Bronchial epithelial cell (primary cell): ENCODE measurements at places on chromosomes 2 and 18.

- DNase-seq: peak; percentile 13
Observed at GRCh38 chr2:165064743-165065142, 109.4 kb upstream of the SLC38A11 start.

- no peak for DNase-seq
Observed at GRCh38 chr2:182444806-182445205, 18.0 kb upstream of the PDE1A start.

DNA sequence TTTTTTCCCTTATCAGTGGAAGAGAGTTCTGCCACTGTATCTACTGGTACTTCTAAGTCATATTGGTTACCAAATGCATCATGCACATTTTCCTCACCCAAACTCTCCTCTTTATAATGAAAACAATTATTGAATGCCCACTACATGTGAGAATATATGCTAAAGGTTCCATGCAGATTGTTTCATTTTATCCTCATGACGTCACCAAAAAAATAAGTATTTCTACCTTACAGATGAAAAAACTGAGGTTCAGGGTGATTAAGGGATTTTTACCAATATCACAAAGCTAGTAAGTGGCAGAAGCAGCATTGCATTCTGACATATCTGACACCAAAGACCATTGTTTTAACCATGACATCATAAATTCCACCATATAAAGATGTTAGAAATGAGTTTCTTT is 51.9 kb upstream of the ZEB2 start:
- DNase-seq: no peak

GRCh38 chr18:48533340-48534070 is 5.3 kb upstream of the CTIF start:
- DNase-seq: no peak

DNA sequence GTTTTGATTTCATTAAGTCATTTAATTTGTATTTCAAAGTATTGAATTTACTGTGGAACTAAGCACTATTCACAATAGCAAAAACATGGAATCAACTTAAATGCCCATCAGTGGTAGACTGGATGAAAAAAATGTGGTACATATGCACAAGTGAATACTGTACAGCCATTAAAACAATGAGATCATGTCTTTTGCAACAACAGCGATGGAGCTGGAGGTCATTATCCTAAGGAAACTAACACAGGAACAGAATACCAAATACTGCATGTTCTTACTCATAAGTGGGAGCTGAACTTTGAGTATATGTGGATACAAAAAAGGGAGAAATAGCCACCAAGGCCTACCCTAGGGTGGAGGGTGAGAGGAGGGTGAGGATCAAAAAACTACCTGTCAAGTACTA is 164.4 kb downstream of the BABAM2 start:
- DNase-seq: no peak

GRCh38 chr2:210544831-210545230 is 11.6 kb upstream of the CPS1 start:
- DNase-seq: no peak

DNA sequence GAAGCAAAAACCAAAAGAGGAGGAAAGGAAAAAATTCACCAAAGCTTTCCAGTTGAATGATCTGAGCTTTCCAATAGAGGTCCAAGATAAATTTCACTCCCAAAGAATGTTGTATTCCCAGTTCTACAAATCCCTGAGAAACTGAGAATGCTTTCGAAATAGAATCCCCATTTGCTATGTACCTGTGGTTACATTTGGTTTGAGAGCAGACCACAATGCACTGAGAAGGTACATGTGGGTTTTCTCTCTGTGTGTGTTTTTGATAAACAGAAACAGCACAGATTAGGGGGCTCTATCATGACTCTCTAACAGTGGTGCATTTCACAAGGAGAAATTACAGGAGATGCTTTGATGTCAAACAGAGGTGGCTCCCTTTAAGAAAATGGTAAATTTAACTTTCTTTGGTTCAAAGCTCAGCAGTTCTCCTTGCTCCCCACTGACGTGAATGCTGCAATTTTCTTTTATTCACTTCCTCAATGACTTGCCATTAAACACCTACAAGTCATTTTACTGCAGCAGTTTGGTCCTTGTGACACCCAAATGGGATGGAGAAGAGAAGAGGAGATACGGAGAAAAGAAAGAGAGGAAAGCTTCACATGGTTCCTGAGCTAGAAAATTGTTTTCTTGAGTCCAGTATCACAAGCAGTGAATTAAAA is 108.7 kb downstream of the EPHA4 start:
- DNase-seq: no peak

DNA sequence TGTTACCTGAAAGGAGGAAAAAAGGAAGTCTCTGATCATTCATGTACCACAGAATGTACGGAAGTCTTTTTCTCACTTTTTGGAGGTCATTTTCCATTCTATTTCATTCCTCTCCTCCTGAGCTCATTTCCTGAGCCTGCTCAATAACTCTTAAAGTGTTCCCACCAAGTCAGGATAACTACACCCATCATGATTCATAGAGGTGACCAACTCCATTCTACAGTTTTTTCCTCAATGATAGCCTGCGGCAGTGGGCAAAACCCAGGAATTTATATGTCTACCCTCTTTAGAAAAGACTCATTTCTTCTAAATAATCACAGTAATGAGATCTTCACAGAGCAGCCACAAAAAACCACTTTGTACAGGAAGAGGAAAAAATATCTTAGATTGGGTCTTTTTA is 372.5 kb downstream of the RBM43 start:
- peak; percentile 36 for DNase-seq

DNA sequence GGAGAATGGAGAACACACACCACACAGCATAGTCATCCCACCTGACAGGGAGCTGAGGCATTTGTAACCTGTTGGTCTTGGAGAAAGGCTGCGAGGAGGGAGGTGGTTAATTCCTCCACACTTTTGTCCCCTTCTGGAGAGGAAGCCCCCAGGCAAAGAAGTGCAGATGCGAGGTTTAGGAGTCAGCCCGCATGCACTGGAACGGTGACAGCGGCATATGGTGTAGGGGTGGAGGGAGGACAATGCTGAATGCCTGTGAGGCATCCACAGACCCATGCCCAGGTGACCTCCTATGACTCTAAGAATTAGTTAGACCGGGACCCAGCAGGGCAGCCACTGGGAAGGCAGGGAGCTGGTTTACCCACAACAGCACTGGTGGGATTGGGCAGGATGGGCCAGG is 12.2 kb downstream of the SPATA3 start:
- no peak for DNase-seq

- no peak for DNase-seq
Observed at GRCh38 chr2:30545875-30546274, 98.8 kb downstream of the LCLAT1 start.

- DNase-seq: peak; percentile 47
Observed at GRCh38 chr2:133710613-133711012, 142.3 kb upstream of the NCKAP5 start.

DNA sequence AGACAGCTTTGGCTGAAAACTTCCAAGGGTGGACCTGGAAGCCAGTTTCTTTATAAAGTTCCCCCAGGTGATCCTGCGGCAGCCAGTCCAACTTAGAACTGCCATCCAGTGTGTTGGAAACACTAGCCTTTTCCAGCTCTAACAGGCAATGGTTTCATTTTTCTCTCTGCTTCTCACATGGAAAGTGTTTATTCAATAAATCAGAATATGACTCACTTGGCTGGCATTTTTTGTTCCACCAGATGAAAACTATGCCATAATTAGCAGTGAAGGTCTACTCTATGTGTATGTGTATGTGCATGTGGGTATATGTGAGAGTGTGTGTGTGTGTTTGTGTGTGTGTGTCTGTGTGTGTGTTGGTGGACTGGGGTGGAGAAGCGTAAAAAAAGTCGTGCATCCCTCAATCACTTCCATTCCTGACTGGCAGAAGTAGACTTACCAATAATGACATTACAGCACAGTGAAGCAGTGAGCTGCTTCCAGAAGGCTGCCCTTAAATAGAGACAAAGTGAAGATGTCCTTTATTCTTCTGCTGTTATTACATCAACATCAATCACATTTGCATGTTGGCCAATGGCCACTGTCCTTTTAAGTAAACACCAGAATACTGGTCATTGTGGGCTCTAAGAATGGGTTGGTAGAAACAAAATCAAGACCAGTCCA is 90.9 kb upstream of the SETBP1 start:
- peak; percentile 88 for DNase-seq

DNA sequence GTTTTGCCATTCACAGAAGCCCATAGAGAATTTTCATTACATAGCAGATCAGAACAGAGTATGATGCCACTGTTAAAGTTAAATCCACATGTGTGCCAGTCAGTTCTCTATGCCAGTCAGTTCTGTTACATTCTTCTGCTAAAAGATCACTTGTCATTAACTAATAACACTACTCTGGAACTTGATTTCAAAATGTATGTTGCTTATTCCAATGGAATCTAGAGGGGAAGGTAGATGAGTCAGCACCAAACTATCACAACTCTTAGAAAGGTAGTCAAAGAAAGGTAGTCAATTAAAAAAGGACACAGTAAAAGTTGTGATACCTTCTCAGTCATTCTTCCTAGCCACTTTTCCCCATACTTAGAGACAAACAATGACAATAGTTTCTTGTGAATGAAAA is 1214.4 kb downstream of the LRP1B start:
- peak; percentile 65 for DNase-seq

DNA sequence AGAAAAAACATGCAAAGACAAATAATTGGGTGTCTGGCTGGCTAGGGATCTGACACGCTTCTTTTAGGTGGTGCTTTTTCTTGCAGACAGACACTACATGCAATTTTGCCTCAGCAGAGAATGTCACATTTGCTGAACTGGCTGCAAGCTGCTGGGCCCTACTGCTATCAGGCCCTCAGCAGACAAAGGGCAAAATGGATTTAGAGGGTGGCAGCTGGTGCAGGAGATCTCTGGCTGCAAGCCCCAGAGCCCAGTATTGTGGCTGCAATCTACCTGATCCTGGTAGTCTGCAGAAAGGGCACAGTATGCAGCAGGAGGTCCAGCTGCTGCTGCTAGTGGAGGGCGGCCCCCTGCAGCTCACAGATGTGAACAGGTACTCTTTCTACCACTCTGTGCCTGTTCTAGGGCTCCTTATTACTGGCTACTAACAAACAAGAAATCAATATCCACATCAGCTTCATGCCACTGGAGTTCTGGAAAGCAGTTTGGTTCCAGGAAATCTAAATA is 796.7 kb upstream of the CELF4 start:
- DNase-seq: no peak

- no peak for DNase-seq
Observed at GRCh38 chr2:118167026-118167425, 78.8 kb downstream of the INSIG2 start.

DNA sequence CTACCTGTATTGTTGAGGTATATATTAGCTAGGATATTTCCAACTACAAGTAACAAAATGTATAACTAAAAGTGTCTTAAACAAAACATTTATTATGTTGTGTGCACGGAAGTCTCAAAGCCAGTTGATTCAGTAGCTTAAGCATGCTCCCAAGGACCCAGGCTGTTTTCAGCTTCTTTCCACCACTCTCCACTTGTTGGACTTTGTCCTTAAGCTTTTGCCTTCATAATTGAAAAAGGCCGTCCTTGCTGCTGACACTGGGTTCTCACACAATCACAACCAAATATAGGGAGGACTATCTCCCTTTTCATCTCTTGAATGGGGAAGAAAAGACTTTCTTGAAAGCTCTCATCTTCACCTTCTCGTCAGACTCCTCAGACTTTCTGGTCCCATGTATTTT is 12.2 kb upstream of the NEMP2 start:
- DNase-seq: no peak

DNA sequence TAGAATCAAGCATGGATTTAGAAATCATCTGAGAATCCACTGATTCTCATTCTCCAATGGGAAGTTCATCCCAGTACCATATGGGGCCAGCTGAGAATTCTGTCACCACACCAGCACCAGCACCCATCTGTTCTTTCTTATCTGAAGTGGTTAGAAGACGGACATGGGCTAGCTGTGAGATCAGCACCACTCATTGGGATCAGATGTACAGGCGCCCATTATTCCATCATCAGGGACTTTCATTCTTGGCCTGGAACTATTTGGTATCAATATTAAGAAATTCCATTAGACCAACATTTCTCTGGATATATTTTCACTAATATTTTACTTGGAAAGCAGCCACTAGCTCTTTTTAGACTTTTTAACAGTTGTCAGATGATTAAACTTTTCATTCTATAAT is 185.9 kb upstream of the LINC00305 start:
- DNase-seq: no peak

- no peak for DNase-seq
Observed at GRCh38 chr2:236904389-236905263, 181.1 kb upstream of the COPS8 start.

DNA sequence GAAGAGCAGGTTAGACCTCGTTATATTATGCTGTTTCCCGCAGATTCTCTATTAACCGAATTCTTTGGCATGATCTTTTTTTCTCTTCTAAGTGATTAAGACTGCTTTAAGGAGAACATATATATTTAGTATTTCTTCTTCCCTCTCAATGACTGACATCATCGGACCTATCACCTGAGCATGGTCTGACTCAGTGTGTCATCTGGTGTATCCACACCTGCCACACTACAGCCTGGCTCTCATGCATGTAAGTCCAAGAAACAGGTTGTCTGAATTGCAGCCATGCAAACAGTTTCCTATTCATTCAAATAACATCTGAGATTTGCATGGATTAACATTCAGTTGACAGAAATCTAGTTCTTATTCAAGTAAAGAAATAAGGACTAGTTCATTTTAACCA is 55.1 kb upstream of the CWC22 start:
- DNase-seq: peak; percentile 23

GRCh38 chr2:137249463-137250130 is 484.3 kb downstream of the THSD7B start:
- DNase-seq: peak; percentile 78

DNA sequence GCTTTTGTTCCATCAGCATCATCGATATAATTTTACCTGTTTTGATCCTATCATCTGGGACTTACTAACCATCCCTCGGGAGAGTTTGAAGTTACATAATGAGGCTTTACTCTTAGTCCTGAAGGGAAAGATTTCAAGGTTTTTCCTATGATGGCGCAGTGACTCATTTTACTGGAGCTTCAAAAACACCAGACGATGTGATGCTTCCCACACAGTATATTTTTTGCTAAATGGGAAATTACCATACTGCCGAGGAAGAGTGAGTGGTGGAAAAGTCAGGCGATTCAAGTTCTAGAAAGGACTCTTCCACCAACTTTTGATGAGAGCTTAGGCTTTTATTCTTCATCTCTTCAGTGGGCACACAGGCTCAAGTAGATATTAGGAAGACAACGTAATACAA is 44.6 kb upstream of the GCG start:
- peak; percentile 64 for DNase-seq

DNA sequence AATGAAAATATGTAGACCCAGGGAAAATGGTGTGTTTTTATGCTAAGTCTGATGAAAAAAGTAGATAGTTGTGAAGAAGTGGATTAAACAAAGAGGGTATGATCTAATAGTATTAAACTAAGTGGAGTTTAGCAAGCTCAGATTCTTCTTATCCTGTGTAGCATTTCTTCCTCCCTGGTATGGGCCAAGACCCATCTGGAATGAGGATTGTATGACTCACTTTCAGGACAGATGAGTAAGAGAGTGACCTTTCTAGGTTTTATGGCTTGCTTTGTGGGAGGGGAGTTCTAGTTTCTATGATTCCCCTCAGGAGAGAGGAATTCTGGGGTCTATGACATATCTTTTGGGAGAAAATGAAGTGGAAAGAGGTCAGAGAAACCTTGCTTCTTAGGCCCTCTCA is 550.1 kb downstream of the SPAG16 start:
- DNase-seq: peak; percentile 67
